Stimulated activated CD8-positive, alpha-beta memory T cell treated with anti-CD3 and anti-CD28 coated beads, Interleukin-7, amount 100 ng/mL, for 48 hours (primary cell): ENCODE measurements at places on chromosomes 7 and 10.

DNA sequence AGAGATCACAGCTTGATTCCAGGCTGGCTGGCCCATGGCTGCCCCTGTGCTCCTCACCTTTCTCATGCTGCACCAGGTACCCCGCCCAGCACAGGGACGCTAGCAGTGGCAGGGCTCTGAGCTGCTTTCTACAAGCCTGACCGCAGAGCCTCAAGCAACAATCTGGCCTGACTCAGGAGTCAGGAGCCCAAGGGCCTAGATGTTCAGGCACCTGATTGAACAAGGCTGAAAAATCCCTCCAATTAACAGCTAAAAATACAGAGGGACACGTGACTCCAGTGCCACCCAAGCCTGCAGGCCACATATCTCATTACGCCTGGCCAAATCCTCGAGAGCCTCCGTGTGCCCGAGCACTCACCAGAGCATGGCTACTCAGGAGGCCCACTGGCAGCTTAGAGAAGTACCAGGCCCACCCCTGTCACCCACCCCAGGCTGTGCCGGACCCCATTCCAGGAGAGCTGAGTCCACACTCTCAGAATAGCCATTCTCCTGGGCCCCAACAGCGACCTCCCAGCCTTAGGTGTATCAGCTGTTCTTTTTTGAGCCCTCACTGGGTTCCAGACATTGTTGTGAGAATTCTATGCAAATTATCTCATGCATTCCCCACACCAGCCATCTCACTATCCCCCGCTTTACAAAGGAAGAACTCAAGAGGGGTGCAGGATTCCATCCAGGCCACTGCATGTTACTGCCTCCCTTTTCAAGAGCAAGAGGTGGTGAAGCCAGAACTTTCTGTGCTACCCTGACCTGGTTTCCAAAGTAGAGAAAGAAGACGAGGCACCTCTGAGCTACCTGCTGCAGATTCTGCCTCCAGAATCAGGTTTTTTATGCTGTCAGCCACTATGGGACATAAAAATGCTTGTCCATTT is 98.3 kb downstream of the COL13A1 start:
- DNase-seq = no peak

DNA sequence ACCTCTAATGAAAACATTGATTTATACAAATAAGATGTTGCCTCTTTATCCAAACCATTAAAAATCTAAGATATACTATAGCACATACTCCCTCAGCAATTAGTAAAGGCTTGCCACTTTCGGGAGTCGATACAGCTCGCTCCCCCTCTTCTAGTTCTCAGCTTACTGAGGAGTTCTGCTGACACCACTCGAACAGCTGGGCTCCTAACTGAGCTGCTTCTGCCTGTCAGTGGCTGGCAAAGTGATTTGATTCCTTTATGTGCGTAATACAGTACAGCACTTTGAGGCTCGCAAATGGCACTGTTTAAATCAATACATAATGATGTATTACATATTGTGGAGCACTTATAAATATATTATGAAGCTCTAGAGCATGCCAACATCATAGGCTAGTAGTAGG is 241.8 kb downstream of the CREB5 start:
- no peak for DNase-seq

DNA sequence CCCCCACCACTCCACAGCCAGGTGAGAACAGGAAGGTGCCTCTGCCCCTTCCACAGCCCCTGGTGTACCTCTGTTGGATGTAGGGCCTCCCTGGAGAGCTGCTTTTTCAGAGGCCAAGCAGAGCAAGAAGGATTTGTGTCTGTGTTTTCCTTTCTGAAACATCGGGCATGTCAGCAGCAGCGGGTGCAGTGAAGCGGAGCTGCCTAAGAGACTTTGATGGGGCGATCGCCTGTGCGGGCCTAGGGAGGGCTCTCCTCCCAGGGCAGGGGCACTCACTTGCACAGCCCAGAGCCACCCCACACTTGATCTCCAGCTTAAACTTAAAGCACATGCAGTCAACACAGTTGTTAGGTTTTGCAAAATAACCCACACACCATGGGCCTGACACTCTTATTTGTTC is 324.7 kb downstream of the ACTR3B start:
- DNase-seq = no peak

- no peak for DNase-seq
Measured at GRCh38 chr7:7177044-7177517, 5.3 kb upstream of the C1GALT1 start.

DNA sequence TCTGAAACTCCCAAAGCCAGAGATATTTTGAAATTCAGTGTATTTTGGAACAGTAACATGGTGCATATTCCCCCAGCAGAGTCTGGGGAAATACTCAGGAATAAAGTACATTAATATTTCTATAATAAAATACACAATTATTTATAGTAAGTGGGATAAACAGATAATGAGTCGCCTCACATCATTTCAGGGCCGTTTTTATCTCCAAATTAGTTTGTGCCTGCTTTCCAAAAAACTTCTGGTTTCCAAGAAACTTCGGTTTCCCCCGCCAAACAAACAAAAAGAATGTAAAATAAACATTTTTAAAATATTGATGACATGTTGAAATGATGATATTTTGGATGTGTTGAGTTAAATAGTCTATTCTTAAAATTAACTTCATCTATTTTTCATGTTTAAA is 48.2 kb downstream of the AFAP1L2 start:
- DNase-seq = no peak

DNA sequence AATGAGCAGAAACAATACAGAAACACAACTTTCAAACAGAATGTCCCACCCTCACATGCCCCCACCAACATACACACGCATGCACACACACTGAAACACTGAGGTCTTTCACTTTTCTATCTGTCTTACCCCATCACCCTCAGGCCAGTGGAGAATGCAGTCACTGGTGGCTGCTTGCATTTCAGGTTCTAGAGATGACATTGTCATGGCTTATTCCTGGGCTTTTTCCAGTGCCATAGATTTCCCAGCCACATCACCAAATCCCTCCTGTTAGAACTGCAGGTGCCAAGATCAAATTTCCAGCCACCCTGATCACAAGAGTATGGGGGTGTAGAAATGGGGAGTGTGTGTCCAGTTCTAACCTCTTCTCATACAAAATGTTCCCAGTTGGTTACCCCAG is 68.4 kb downstream of the CACNA2D1 start:
- DNase-seq = no peak

DNA sequence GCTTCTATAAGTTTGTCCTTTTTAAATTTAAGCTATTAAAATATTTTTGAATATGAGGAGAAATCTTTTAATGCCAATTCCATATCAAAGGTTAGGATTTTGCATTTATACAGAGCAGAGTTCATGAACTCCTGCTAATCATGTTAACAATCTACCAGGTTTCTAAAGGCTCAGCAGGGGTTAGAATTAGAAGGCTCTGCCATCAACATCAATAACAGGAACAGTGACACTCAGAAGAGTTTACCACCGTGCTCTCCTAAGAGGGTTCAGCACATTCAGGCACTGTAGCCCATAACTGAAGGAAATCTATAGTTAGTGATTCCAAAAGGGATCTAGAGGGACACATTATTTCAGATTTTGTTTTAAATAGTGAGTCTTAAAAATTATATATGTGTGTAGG is 100.1 kb downstream of the HOXA1 start:
- no peak for DNase-seq

DNA sequence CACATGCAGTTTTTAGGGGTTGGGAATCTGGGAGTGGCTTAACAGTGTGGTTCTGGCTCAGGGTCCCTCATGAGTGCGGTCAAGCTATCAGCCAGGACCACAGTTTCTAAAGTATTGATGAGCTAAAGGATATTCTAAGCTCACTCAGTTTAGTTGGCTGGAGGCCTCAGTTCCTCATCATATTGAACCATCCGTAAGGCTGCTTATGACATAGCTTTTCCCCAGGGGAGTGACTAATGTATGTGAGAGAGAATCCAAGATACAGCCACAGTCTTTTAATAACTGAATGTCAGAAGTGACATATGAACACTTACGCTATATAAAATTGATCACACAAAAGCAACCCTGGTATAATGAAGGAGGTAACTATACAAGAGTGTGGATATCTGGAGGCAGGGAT is 245.3 kb downstream of the POLR1F start:
- no peak for DNase-seq

DNA sequence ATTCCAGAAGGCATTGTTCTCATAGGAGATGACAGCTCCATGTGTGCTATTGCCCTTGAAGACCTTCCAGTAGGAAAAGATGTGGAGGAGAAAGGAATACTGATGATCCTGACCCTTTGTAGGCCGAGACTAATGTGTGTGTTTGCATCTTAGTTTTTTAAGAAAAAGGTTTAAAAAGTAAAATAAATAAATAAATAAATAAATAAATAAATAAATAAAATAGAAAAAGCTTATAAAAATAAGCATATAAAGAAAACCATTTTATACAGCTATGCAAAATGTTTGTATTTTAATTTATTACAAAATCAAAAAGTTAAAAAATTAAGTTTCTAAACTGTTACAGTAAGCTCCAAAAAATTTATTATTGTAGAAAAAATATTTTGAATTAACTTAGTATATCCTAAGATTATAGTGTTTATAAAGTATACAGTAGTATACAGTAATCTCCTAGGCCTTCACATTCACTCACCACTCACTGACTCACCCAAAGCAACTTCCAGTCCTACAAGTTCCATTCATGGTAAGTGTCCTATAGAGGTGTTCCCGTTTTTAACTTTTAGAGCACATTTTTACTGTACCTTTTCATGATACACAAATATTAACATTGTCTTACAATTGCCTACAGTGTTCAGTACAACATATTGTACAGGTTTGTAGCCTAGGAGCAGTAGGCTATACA is 435.2 kb upstream of the SEMA3A start:
- DNase-seq = no peak

- DNase-seq = no peak
Measured at GRCh38 chr7:21915140-21915539, 30.6 kb downstream of the CDCA7L start.

DNA sequence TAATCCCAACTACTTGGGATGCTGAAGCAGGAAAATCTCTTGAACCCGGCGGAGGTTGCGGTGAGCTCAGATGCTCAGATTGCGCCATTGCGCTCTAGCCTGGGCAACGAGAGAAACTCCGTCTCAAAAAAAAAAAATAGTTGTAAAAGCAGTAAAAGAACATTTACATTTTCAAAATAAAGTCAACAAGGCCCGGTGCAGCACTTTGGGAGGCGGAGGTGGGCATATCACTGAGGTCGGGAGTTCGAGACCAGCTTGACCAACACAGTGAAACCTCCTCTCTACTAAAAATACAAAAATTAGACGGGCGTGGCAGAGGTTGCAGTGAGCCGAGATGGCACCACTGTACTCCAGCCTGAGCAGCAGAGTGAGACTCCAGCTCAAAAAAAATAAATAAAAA is 4.0 kb downstream of the CCAR1 start:
- DNase-seq = no peak

- no peak for DNase-seq
Measured at GRCh38 chr10:73910764-73911552, at the start of gene PLAU. PLAU (plus strand) TSS chr10:73911132; CDS start chr10:73911556, 424 bp downstream.

GRCh38 chr10:278707-279106 is 143.5 kb downstream of the ZMYND11 start:
- DNase-seq = no peak

- no peak for DNase-seq
Measured at GRCh38 chr10:100037758-100038315, 28.1 kb upstream of the DNMBP start.

DNA sequence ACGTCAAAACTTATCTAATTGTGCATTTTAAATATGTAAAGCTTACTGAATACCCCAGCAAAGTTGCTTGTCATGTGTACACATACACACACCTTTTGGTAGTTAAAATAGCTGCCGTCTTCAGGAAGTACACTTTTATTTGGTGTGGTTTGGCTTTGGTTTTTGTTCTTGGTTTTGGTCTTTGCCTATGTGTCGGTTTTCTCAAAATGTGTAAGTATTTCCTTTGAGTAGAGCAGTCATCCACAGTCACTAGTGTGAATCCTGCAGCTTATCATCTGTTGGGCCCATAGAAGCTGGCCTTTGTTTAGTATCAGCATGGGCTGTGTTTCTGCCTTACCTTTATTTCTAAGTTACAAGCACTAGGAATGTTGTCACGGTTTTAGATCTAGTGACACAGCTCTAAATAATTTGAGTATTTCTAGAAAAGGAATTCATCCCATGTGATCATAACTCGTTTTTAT is 35.3 kb downstream of the NET1 start:
- no peak for DNase-seq
